ENCODE measurements at places on chromosomes 4 and X.

- no peak for DNase-seq
Measured at GRCh38 chrX:30283456-30284200, 25.6 kb downstream of the NR0B1 start.

- no peak for DNase-seq
Measured at GRCh38 chrX:127030016-127030748, 210.7 kb downstream of the PRR32 start.

- no peak for DNase-seq
Measured at GRCh38 chrX:154775419-154776349, 13.0 kb downstream of the DKC1 start.

- no peak for DNase-seq
Measured at GRCh38 chr4:183533698-183534097, 28.8 kb downstream of the ING2 start.

DNA sequence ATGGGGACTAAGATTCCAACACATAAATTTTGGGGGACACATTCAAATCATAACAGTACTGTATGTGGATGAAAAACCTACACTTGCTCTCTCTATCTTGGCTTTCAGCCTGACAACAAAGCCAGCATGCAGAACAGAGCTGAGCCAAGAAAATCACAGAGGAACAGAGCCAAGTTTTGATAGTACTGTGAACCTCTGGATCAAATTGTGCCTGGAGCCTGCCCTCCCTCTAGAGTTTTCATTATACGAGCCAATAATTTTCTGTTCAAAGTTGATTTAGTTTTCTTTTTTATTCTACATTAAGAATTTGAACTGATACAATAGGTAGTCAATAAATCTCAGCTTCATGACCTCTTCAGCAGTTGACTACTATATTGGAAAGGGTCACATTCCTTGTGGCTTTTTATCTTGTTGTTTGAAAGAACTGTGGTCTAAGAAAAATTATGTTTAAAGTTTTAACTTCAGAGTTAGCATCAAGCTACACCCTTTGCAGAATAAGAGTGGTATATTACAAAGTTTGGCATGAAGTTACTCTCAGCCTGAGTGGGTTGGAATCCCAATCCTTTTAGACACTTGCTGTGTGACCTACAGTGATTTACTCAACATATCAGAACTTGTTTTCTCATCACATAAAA lies 31.1 kb downstream of the GRID2 start:
- DNase-seq, result no peak

- DNase-seq, result no peak
Measured at GRCh38 chr4:27916452-27917184, 1056.0 kb downstream of the STIM2 start.

- DNase-seq, result no peak
Measured at GRCh38 chrX:69299285-69299684, 134.0 kb upstream of the PJA1 start.

GRCh38 chr4:144861471-144861870 lies 215.5 kb downstream of the HHIP start:
- DNase-seq, result no peak

GRCh38 chrX:39199429-39199828 lies 398.2 kb downstream of the MID1IP1 start:
- no peak for DNase-seq

DNA sequence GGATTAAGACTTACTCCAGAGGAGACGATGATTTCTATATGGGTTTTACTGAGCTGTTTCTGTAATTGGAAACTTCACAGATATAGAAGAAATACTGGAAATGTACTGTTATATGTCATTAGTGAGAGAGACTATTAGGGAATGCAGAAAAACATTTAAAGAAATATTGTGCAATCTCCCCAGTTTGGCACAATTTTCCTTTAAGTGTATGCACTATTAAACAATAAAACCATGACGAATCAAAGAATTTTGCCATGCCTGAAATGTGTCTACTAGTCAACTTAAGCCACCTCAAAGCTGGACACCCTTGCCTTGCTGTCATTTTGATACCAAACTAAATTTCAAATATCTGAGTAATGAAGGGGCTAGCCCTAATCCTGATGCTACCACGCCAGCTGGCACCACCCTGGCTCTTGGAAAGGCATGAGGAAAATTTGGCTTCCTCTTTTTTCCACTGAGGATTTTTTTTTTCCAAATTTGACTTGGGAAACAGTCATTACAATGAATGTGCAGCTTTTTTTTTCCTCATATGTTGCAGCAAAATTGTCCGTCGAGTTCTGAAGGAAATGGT lies 36.1 kb downstream of the MTTP start:
- no peak for DNase-seq

DNA sequence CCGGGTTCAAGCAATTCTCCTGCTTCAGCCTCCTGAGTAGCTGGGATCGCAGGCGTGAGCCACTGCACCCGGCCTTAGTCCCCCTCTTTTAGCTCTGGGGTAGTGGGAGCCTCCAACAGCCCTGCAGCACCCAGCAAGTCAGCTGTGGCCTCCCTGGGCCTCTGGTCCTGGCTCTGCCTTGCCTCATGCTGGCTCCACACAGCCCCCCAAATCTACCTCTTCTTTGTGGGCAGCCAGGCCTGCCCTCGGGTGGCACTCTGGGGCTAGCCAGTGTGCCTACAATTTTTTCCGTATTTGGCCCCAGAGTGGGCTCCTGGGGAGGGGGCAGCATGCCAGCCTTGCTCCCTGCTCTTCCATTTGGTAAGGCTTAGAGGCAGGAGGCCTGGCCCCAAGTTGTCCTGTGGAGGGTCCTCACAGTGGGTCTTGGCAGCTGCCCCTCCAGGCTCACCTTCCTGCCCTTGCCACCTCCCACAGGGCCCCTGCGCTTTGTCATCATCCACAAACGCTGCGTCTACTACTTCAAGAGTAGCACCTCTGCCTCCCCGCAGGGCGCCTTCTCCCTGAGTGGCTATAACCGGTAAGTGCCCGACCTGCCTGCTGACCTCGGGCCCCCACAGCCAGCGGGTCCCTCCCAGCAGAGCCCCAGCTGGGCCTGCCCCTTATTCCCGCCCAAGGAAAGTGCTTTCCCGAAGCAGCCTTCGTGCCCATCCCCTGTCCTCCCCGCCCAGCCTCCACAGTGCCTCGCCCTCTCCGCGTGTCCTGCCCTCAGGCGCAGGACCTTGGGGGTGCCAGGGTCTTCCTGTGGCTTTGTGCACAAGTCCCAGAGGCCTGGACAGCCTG lies 21.0 kb upstream of the ADD1 start:
- no peak for DNase-seq

DNA sequence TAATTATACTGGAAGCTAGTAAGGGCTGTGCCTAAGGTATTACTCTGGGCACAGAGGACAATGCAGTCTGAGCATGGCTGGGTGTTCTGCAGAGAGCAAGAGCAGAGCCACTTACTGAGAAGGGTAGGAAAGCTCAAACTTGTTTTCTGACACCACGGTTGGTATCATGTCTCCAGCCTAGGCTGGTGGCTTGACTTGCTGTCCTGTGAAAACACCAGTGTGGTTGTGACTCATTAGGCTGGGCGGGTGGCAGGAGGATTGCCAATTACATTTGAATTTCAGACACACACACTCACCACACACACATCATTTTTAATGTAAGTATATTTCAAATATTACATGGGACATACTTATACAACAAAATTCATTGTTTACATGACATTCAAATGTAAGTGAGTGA lies 19.7 kb upstream of the MTM1 start:
- no peak for DNase-seq

DNA sequence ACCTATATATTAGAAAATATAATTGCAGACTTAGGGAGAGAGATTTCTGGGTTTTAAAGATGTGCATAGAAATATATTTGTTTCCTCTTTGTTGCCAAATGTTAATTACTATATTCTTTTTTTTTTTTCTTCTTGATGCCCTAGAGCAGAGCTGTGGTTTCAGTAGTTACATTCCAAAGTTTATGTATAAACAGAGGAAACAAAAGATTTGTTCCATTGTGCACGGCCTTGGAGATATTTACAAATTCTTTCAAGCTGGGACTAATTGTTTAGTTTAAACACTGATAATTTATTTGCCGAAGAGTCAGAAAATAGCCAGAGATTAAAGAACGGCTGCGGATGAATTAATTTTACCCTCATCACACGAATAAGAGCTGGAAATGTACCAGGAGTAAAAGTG lies 85.1 kb downstream of the USP46 start:
- no peak for DNase-seq

DNA sequence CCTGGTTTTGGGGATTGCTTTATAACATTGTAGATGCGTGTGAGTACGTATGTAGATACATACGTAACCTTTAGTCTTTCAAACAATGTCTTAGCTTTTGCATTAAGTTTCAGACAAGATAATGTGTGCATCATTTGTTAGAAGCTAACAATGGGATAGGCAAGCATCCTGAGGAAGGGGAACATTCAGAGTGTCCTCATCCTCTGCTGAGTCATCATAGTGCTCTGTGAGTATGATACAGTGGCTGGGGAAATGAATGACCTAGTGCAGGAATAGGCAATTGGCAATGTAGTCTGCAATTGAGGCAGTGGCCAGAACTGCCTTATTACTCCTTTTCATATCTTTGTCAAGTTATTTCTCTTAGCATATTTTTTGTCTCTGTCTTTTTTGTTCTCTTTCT lies 7.3 kb downstream of the NAP1L5 start:
- no peak for DNase-seq

GRCh38 chr4:38765382-38765781 lies 17.4 kb downstream of the TLR10 start:
- DNase-seq, result no peak

DNA sequence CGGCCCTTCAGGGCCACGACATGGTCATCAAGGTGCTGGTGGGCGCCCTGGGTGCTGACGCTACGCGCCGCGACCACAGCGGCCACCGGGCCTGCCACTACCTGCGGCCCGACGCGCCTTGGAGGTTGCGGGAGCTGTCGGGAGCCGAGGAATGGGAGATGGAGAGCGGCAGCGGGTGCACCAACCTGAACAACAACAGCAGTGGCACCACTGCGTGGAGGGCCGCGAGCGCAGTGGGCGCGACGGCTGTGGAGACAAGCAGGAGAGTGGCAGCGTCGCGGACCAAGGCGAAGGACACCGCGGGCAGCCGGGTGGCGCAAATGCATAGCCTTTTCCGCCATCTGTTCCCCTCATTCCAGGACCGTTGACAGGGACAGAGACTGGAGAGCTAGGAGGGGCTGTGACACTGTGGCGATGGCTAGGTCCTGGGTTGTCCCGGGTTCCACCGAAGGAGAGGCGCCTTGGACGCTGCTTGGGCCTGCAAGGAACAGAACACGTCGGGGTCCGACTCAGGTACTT lies 919 bp downstream of the SOWAHD start:
- DNase-seq, result no peak

- no peak for DNase-seq
Measured at GRCh38 chr4:147753047-147753446, 21.2 kb downstream of the ARHGAP10 start.

GRCh38 chr4:172011196-172011595 lies 198.0 kb downstream of the GALNTL6 start:
- no peak for DNase-seq

DNA sequence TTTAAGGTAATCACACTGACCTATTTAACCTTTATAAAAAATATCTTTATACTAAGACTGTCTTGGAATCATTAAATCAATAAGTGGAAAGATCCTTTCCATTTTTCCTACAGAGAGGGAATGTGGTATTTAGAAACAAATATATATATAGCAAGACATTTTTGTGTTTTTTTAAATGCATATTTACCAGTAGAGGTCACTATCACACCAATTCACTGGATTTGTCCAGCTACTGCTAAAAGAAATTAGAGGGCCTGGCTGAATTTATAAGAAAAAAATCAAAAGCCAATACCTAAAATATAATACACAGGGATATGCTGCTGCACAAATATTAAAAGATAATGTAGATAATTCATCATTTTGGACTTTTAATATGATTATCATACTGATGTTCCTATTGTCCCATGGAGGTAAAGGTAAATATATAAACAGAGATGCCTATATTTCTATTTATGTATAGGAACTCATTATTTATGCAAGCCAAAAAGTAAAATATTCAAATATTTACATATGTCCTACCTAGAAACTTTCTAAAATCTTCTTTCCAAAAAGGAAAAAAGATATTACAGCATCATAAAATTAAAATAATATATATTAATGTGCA lies 69.5 kb downstream of the PDE5A start:
- no peak for DNase-seq

DNA sequence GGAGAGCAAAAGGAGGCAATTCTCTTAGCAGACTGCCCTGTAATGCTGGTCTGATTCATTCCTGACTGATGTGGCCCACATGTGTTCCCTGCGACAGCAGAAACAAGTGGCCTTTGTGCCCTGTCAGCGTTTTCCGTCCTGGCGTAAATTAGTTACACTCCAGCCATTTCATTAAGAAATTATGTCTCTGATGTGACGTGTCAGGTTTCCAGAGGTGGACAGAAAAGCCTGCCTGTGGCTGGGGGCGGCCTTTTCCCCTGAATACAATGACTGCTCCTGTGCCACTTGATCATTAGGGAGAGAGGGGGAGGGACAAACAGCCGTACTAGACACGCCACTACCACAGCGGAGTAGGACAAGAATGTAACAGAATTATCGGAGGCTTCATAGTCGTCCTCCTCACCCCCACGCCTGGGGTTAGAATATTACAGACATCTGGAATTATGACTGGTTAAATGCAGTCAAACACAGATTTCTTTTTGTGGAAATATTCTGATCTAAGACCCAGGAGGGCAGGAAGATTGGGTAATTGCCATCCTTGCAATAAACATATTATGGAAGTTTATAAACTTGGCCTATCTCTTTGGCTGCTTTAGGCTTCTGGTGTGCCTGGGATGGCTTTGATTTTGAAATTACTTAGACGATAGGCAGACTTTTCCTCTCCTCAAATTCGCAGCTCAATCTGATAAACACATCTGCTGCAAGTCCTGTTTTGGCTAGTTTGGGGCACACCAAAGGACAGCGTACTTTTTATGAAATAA lies 146.2 kb upstream of the BCOR start:
- no peak for DNase-seq

- DNase-seq, result no peak
Measured at GRCh38 chrX:107465932-107466620, 16.6 kb downstream of the FRMPD3 start.

Measured in activated T-helper 1 cell treated with Interleukin-2 at 50 U/mL for 16 hours (primary cell).